ENCODE measurements at places on chromosomes 12 and 14.

DNA sequence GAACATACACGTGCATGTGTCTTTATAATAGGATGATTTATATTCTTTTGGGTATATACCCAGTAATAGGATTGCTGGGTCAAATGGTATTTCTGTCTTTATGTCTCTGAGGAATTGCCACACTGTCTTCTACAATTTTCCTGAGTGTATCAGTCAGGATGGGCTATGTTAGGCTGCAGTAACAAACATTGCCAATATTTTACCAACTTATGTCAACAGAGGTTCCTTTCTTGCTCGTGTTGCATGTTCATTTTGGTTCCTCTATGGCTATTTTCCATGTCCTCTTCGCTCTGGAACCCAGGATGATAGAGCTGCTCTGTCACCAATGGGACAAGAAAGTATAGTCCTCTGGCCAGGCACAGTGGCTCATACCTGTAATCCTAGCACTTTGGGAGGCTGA, 86.7 kb downstream of the ZNF664 start:
- no peak for DNase-seq

GRCh38 chr12:15368812-15369211, 46.5 kb downstream of the PTPRO start:
- DNase-seq: no peak

DNA sequence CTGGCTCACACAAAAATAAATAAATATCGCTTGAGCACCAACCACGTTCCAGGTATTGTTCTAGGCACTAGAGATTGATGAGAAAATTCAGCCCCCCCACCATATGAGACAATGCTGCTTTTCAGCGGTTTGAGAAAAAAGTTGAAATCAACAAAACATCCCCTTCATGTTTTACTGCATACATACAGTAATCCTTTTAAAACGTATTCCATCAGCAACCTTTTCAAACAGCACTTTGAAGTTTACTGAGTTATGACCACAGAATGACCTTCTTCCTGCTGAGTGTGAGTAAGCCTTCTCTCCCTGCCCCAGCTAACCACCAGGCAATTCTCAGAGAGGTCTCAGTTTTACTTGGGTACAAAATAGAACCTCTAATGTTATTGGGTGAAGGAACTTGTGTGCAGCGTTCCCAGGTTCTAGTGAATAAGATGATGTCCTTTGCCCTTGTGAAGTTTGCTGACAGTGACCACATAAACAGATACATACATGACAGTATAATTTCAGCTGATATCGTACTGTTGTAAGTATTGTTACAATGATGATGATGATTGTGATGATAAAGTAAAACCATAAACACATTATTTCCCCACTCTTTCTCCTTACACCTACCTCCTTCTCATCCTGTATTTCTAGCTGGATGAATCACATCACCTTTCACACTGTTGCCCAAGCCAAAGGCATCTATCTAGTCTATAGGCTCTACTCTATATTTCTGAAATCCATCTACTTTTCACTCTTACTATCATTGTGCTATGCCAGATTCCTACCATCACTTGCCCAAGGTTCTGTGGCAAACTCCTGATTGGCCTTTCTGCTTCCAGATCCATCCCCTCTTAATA, 124.4 kb upstream of the KRR1 start:
- DNase-seq: no peak

DNA sequence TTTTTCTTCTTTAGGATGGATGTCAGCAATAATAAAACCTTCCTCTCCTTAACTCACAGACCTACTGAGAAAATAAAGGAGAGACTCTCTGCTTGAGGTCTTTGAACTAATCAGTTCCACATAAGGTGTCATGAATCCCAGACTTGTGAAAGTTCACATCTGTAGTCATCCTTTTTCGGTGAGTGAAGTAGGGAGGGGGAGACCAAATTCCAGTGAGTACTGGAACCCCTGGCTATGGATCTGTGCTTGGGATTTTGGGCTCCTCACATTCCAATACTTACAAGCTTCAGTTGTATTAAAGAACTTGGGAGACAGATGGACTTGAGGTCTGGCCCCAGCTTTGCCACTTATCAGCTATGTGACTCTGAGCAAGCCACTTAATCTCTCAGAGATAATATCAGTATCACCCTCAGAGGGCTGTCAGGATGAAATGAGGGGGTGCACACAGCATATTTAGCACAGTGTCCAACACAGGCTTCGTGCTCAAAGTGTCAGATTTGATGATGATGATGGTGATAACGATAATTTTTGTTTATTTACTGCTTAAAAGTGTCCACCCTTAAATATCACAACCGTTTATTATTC, 34.8 kb upstream of the APPL2 start:
- DNase-seq: no peak

- DNase-seq: no peak
These were observed 41.6 kb downstream of the RCOR1 start for GRCh38 chr14:102633906-102634595.

GRCh38 chr12:41034686-41035085, 153.4 kb upstream of the PDZRN4 start:
- no peak for DNase-seq

- no peak for DNase-seq
These were observed 55.1 kb downstream of the PAWR start for GRCh38 chr12:79635676-79636075.

GRCh38 chr12:62078020-62078419, 182.2 kb upstream of the USP15 start:
- DNase-seq: no peak

GRCh38 chr12:6295094-6295811, 15.2 kb upstream of the PLEKHG6 start:
- DNase-seq: no peak

DNA sequence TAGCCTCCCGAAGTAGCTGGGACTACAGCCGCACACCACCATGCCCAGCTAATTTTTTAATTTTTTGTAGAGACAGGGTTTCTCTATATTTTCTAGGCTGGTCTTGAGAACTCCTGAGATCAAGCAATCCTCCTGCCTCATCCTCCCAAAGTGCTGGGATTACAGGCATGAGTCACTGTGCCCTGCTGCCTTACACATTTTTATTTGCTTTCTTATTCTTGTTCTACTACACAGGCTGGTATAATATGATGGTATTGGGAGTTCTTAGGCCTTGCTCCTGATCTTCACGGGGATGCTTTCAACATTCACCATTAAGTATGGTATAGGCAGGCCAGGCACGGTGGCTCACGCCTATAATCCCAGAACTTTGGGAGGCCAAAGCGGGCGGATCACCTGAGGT, 21.2 kb downstream of the DGLUCY start:
- DNase-seq: no peak

All from dorsolateral prefrontal cortex (tissue), 122 donors.